ENCODE measurements at places on chromosomes 4 and X.
A peak's percentile ranks its signal among the peaks of the same experiment; 100 is the strongest.

DNA sequence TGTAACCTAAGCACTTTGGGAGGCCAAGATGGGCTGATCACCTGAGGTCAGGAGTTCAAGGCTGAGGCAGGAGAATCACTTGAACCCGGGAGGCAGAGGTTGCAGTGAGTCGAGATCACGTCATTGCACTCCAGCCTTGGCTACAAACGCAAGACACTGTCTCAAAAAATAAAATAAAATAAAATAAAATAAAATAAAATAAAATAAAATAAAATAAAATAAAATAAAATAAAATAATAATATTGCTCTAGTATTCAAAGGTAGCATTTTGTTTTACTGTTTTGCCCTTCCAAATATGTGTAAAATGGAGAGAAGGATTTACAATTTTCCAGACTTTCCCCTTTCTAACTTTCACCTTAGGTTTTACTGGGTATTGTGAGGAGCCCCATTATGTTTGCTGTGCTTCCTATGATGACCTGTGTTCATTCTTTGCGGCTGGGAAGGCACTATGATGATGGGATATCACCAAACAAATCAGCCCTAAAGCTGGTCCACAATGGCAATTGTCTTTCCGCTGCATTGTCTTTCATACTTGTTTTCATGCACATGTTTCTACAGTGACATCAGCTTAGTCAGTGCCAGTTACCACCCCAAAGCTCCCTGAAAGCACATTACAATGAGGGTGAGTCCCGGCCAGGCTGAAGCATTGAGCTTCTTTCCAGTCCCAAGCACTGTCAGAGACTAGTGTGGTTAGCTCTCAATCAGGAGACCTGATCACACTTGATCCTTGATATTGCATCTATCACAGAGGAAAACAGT is 50.8 kb downstream of the DTHD1 start:
- DNase-seq = no peak

DNA sequence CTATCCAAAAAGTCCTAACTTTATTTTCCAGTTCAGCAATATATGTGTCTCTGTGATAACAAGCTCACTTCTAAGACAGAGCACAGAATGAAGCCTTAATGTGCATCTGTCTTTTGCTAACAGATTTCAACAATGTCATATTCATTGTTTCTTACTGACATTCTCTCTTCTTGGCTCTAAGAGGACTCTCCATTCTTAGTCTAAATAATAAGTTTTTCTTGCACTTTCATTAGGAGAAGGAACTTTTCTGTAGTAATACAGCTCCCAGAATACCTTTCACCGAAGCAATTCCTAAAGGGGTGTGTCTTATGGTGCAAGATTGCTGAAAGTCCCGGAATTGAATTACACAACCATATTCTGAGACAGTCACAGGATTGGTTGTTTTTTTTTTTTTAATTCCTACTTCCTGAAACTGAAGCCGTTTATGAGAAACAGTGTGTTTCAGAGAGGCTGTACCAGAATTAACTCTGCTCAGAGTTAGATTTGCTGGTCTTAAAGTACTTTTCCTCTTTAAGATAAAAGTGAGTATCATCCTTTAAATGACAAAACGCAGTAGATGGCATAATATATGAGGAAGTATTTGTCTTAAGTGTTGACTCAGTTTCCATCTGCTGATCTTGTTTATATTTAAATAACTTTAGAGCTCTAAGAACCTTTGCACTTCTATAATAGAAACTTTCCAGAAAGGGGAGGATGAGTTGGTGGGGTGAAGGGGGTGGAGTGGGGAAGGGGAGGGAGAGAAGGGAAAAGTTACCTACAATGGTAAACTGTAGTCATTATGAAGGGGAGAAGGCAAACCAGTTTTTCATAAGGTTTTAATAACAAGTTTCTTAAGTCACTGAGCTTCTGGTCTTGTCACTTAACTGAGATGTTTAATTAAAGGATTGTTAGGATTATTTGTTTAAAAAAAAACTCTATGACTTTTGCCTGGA is at the start of gene ALPK1:
TSS of gene ALPK1 (plus strand) at position 421 of the 932 bp plus-strand sequence.
- peak; percentile 66 for DNase-seq

DNA sequence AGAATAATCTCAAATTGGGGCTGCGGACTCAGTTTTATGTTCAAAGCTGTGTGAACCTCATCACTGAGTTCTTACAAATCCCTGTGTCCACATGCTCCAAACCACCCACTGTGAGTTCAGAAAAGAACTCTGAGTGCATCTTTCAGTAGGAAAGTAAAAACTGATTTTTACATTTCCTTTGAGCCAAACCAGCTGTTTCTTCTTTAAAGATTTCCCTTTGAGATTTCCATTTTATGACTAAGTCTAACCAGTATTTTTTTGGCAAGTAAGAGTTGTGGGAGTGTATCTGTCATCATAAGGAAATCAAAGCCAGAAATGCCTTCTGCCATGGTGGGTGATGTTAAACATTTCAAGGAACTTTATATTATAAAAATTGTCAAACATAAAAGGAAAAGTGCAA is 100.0 kb downstream of the TET2 start:
- no peak for DNase-seq

GRCh38 chr4:172707622-172708021 is 461.0 kb upstream of the GALNT7 start:
- DNase-seq = no peak

GRCh38 chr4:100162027-100162685 is 28.1 kb downstream of the DDIT4L start:
- DNase-seq = peak; percentile 2

- DNase-seq = no peak
These were observed 41.1 kb upstream of the PDLIM3 start for GRCh38 chr4:185576314-185576961.

DNA sequence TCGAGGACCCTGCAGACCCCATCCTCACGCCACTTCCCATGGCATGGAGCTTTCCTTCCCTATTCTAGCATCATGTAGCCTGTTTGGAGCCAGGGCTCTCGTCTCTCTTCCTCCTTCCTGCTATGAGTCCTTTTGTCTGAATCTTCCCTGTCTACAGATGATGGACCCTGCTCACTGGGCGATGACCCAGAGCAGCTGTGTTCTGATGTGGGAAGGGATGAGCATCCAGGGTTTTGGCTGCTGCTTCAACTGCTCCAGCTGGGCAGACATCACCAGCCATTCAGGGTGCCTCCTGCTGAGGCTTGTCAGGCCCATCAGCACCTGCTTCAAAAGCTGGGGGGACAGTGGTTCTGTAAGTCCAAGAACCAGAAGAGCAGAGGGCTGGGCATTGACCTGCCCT is 3.2 kb upstream of the CCKAR start:
- no peak for DNase-seq

- no peak for DNase-seq
These were observed at the start of gene ASB12 for GRCh38 chrX:64230123-64230970. TSS of gene ASB12 (minus strand) at chrX:64230607. CDS start at chrX:64225650, 4,957 bp downstream.

DNA sequence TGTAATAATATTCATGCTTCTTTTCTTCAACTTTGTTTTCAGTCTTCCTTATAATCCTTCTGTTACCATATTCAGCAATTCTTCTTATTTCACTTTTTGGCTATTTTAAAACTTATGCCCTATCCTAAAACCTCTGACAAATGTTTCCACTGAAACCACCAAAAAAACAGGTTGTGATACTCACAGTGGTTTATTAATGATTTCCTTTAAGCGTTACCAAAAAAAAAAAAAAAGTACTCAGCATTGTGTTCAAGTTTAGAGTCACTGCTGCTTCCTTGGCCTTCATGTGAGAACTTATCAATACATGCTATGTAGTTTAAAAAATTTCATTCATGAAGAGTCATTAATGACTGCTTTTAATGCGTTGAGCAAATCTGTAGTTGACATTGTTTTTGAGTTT is 35.4 kb upstream of the UGT2A3 start:
- DNase-seq = no peak

GRCh38 chrX:133364196-133364595 is 51.1 kb downstream of the GPC4 start:
- DNase-seq = no peak

DNA sequence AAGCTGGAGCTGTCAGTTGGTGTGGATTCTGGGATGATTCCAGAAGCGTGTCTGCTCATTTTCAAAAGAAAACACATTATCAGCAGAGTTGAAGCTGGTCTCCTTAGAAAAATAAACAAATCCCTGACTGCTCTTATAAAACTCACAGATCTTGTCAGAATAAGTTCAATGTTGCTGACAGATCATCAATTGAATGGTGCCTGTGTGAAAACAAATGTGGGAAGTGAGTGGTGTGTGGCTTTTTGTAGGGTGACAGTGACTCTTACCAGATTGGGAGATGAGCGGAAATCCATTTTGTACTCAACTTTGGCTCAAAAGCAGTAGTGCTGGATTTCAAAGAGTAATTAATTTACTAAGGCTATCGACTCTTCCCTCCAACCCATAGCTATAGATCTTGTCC is 807.8 kb downstream of the RAPGEF2 start:
- no peak for DNase-seq

DNA sequence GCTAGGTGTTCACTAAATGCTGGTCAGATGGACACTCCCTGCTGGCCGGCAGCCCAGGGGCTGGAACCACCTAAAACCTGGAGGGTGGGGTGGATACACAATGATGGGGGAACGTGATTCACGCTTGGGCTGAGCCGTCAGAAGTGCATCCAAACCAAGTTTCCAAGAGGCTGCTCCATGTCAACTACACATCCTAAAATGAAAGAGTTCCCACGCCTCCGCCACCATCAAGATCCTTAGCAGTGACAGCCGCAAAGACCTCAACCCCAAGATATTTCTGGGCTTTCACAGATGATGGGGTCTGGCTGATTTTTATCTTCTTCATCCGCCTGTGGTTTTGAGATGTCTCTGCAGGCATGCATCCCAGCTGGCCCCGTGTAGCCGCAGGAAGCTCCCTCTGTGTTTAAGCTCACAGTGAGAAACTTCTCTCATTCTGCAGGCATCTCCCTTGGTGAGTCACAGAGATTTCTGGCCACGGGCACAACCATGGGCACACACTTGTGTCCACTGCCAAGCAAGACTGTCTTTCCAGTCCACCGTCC is 84.4 kb downstream of the HTRA3 start:
- no peak for DNase-seq

- DNase-seq = no peak
These were observed 86.2 kb downstream of the FHDC1 start for GRCh38 chr4:153022241-153022715.

GRCh38 chr4:74522251-74522991 is 77.5 kb downstream of the AREG start:
- no peak for DNase-seq

DNA sequence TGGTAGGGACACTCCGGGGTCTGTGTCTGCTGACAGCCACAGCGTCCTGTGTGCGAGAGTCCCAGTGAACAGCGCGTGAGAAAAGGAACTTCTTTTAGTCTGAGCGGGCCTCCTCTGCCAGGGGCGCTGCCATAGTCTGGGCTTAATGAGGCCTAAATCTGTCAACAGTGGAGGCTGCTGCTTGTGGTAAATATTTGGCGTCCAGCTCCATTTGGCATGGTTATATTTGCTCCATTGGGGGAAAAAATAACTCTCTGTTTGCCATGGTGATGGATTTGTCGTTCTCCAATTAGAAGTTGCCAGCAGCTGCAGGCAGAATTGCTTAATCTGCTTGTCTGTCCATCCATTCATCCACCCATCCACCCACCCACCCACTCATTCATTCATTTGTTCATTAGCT is 71.4 kb upstream of the PSAPL1 start:
- DNase-seq = no peak

DNA sequence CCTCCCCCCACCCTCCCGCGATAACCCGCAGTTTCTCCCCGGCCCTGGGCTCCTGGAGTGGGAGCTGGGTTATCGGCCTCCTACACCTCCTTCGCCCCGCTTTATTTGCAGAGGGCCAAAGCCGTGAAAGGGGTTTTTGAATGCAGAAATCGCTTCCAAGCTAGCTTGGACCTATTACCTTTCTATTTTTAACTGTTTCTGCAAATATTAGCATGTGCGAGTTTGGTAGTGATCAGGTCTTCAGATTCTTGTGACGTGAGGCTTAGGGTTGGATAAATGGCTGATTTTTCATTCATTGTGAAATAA is 1.3 kb downstream of the USP9X start:
- no peak for DNase-seq

GRCh38 chr4:94351319-94351718 is 8.7 kb upstream of the HPGDS start:
- no peak for DNase-seq

- DNase-seq = no peak
These were observed 24.6 kb downstream of the TSC22D3 start for GRCh38 chrX:107750861-107751445.

GRCh38 chr4:75289914-75290582 is 224.2 kb downstream of the RCHY1 start:
- peak; percentile 14 for DNase-seq

DNA sequence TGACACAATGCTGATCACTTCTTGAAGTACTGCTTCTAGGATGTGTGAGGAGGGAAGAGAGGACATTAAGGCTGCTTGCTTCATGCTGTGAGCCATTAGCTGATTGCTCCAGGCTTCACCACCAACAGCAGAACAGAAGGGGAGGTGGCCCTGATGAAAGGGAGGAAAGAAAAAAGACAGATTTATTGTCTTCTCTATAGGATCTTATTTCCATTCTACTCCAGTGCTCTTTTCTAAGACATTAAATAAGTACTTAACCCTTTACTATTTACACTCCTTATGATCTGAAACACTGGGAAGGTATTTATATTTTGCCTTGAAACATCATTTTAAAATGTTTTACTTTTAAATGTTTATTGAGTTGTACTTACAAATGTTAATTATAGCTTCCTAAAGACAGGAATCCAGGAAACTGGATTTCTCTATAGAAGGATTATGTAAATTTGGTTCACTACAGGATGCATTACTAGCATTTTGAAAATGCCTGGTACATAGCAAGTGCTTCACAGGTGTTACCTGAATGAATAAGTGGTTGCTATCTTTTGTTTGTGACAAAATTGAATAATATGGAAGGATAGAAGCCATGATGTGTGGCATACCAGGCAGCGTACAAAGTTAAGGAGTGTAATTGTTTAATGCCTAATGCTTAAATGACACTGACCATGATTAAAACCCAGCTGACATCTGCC is 680.9 kb upstream of the ATOH1 start:
- no peak for DNase-seq

- DNase-seq = no peak
These were observed 38.6 kb downstream of the PTCHD1 start for GRCh38 chrX:23373129-23373804.
